ENCODE measurements at places on chromosomes 12 and 14.

GRCh38 chr12:124556896-124557501, 10.4 kb downstream of the NCOR2 start:
- DNase-seq: no peak

- DNase-seq: no peak
These were observed 103.5 kb upstream of the PPP4R3A start for GRCh38 chr14:91613459-91614112.

- DNase-seq: no peak
These were observed 260.5 kb downstream of the ADAMTS20 start for GRCh38 chr12:43291516-43291915.

GRCh38 chr14:105999361-106000028, 473.1 kb downstream of the TMEM121 start:
- DNase-seq: peak; percentile 86

DNA sequence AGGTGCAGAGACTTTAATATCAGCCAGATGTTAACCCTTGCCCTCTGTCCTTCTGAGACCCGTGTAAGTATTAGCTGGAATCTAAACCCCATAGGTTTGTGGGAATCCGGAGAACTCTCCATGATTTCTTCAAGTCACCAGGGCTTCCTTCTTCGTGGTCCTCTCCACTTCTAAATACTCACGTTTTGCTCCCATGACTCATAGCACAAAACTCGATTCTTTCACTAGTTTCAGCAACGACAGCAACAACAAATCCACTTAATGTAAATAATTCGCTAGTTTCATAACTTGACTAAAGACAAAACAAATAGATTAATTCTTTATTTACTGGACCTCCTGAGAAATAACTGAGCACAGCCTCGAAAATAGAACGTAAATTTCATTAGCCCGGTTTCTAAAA, 4.4 kb upstream of the CLEC2A start:
- no peak for DNase-seq

- no peak for DNase-seq
These were observed 392.5 kb upstream of the RGS6 start for GRCh38 chr14:71539650-71540285.

DNA sequence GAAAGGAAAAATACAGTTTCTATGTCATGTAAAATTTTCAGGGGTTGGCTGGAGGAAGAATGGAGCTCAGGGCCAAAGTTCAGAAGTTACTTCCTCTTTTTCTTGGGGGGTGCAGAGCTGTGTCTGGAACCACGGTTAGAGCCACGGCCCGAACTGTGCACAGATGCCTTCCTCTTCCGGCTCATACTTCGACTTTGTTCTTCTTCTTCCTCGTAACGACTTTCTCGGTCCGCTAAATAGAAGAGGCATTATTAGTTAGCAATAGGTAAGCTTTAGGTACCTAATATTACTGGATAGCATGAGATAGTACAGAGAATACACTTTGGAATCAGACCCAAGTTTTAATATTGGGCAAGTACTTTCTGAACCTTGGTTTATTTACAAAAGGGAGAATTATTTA, 31.2 kb downstream of the SUPT16H start:
- no peak for DNase-seq

DNA sequence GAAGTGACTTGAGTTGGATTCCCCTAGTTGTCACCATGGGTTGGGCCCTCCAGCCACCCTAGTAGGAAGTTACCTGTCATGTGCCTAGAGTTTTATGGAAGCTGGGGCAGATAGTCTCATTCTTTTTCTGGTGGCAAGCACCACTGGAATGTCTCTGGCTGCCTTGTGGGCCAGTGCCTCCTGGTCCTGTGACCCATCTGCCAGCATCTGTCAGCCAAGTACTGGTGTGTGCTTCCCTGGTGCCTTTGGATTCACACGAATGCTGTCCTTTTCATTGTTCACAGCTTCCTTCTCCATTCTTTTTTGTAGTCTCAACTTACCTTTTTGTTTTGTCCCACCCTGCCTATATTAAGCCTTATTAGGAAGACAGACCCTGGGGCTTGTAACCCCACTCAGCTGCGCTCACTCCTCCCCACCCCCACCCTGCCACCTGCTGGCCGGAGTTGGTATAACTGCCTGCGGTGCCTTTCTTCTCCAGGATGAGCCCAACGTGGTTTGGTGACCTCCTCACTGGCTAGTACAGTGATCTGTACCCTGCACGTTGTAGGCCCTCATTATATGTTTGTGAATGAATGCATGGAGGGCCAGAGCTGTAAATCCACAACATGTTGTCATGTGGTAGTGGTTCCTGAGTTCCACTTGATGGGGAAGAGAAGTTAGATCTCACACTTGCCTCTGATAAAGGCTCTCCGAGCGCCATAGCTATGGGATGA, 125.7 kb downstream of the TSPAN9 start:
- peak; percentile 60 for DNase-seq
